ENCODE measurements at places on chromosomes 6 and 20. TPM values are rescaled to one million over a fixed set of nuclear protein-coding genes. Genes with fewer than 3 reads are reported as not detected.

- no peak for DNase-seq
Measured at GRCh38 chr20:39882806-39883205, 806.2 kb downstream of the MAFB start.

GRCh38 chr20:62318400-62319345, 15.9 kb downstream of the ADRM1 start:
- no peak for DNase-seq

The LY6G6D gene
- not detected for total RNA-seq

- no peak for DNase-seq
Measured at GRCh38 chr6:88426005-88426404, 259.9 kb upstream of the CNR1 start.

The PCK1 gene
- 0.32 TPM for total RNA-seq

The GGTLC1 gene
- total RNA-seq: not detected

DNA sequence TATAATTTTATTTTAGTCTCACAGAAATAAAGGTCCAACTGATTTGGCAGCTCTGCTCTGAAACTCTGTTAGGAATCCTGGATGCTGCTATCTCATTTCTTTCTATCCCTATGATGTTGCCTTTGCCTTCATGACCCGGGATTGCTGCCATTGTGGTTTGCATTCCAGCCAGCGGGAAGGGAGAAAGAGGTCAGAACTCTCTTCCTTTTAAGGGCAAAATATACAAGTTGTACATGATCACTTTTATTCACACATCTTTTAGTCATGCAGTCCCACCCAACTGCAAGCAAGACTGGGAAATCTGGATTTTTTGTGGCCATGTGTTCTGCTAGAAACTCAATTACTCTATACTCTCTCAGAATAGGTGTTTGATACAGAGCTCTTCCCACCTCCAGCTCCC, 263.1 kb upstream of the ZFP64 start:
- no peak for DNase-seq

GRCh38 chr6:2862712-2863181, 21.1 kb upstream of the SERPINB1 start:
- no peak for DNase-seq

- DNase-seq: no peak
Measured at GRCh38 chr20:44413575-44414345, 58.3 kb downstream of the HNF4A start.

The PDE7B gene
- total RNA-seq: 27.1 TPM

The PPIL6 gene
- total RNA-seq: 1.8 TPM

DNA sequence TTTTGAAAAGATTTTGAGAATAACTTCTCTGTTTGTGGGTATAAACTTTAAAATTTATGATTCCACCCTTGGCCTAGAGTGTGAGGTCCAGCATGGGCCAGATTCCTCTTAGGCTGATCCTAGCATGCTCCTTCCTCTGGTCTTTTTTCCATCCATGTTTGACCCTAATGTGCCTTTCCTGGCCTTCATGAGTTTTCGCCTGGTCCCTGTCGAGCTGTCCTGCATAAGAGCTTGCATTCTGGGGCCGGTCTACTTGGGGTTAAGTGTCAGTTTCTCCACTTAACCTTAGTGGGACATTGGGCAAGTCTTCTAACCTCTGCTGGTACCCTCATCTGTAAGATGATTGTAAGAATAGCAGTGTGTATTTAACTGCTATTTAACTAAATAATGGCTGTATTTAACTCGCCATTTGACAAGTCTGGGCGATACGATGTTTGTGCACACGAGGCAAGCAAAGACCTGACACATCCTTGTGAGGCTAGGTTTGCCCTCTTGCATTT, 40.7 kb upstream of the TAGAP start:
- no peak for DNase-seq

- no peak for DNase-seq
Measured at GRCh38 chr6:79869184-79869583, 78.2 kb downstream of the ELOVL4 start.

The SMLR1 gene
- total RNA-seq: not detected

The SLC22A7 gene
- total RNA-seq: not detected

The BPIFB2 gene
- not detected for total RNA-seq

The MYLK4 gene
- 0.27 TPM for total RNA-seq

DNA sequence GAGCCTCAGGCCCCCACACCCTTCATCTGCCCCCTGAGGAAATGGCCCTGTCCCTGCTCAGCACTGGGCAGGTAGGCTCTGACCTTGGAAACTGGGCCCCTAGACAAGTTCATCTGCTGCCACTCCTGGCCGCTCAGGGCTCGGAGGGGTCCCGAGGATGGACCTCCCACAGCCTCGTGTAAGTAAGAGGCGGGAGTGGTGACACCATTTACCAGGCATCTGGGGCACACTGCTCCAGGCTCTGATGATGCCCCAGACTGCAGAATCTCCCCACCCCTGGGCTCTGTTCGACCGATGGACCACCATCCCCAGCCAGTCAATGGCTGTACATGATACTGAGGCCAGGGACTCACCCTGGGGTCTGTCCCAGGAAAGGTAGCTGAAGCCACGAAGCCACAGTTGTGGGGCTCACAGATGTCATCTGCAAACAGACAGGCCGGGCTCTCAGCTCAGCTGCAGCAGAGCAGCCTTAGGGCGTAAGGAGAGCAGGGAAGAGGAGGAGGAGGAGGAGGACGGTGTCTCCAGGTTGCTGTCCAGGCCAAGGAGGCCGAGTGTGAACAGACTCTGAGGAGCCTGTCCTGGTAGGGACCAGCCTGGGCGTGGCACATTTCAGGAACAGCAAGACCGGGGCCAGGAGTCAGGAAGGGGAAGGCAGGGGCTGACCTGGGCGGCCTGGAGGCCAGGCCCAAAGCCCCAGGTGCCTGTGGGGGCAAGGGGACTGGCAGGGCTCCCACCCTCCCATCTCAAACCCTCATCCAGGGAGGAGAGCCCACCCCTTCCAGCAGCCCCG, 300.4 kb downstream of the TAF4 start:
- no peak for DNase-seq

GRCh38 chr20:38842026-38842425, 36.5 kb downstream of the PPP1R16B start:
- DNase-seq: no peak

The SMOC2 gene
- total RNA-seq: not detected

DNA sequence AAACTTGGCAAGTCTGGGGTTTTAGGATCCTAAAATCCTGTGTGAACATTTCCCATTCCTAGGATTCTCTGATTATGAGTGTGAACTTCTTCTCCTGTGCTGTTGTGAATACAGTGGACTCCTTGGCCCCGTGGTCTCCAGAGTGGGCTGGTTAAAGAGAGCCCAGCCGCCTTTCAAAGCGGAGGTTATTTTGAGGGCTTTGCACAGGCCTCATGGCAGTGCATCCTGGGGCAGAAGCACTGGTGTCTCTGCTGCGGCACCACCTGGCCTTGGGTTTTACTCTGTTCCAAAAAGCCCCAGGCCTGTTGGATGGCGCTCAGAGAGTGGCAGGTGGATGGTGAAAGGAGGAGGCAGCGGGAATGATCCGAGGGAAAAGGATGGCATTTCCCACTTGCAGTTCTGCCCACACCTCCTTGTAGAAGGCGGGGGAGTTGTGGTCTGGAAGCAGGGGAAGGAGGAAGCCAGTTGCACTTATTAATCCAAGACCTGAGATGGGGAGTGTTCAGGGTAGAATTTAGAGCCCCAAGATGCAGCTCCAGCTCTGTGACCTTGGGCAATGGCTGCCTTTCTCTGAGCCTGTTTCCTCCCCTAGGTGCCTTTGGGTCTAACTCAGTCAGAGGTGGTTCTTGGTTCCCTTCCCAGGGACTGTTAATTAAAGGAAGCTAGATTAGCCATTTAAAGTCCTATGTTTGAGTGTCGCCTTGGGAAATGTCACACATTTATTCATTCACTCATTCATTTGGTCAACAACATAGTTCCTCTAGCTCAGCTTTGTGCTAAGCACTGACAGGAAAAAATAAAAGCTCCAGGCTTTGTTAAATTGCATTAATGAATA, 22.4 kb downstream of the MMP24 start:
- DNase-seq: no peak

DNA sequence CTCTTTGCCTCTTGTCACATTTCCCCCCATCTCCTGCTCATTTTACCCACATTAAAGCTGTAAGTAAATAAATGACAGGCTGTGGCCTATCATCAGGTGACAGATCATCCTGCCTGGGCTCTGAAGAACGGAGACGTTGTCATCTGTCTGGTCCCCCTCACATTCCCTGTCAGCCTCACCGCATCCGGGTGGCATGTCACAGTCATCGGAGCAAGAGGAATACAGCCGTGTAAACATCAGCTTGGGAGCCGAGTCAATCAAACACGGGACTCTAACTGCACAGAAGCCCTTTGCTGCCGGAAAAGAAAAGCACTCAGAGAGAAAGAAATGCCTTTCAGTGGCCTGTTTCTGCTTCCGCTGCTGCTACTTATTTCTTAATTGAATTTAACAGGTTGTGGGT, 371.9 kb upstream of the ID4 start:
- peak; percentile 27 for DNase-seq

DNA sequence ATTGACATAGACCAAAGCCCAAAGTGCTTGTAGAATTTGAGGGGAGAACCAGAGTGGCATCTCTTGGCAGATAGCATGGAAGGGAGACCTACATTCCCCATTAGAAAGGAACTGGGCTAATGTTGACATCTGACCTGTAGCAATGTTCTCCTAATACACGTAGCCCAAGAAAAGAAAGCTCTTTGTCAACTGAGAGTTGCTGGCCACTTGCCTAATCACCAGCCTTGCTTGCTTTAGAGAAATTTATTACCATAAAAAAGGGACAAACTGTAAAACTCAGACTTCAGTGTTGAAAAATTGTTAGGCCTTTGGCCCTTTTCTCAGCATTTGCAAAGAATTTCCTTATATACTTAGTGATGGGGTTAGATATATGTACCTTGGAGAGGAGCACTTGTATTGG, 777.5 kb downstream of the MAFB start:
- no peak for DNase-seq

- peak; percentile 26 for DNase-seq
Measured at GRCh38 chr6:82251942-82252341, 4.4 kb upstream of the IBTK start.

- no peak for DNase-seq
Measured at GRCh38 chr20:11521476-11522365, 396.0 kb upstream of the BTBD3 start.

The FGD2 gene
- total RNA-seq: not detected

GRCh38 chr6:43943099-43943766, 173.2 kb downstream of the VEGFA start:
- DNase-seq: no peak

The SDC4 gene
- total RNA-seq: 12.7 TPM

DNA sequence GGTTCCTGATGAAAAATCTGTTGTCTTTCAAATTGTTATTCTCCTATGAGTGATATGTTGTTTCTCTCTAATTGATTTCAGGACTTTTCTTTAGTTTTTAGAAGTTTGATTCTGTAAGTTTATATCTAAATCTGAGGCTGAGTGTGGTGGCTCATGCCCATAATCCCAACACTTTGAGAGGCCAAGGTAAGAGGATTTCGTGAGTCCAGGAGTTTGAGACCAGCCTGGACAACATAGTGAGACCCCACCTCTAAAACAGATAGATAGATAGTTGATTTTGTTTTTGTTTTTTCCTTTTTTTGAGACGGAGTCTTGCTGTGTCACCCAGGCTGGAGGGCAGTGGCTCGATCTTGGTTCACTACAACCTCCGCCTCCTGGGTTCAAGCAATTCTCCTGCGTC, 64.6 kb downstream of the PTPRA start:
- no peak for DNase-seq

- DNase-seq: no peak
Measured at GRCh38 chr6:104885518-104886043, 25.9 kb upstream of the HACE1 start.

DNA sequence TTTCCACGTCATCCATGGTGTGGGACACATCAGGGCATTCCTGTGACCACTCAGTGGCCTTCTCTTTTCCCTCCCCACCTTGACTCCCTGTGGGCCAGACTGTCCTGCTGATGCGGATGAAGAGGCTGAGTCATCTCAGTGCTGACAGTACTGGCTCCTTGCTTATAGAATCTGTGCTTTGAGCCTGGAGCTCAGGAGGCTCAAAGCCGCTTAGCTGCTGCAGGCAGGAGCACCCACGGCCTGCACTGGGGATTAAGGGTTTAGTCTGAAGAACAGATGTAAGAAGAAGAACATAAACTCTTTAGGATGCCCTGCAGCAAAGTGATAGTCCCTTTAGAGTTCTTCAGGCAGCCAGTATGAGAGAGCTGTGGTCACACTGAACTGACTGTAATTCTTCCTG, 642.0 kb upstream of the CHD6 start:
- DNase-seq: no peak

- no peak for DNase-seq
Measured at GRCh38 chr20:62708591-62709536, at the start of gene NTSR1. TSS of gene NTSR1 (plus strand) at chr20:62708836. CDS start at chr20:62709208, 372 bp downstream.

- no peak for DNase-seq
Measured at GRCh38 chr6:34817446-34817845, 25.6 kb downstream of the BLTP3A start.

GRCh38 chr6:146861029-146861563, 262.3 kb downstream of the ADGB start:
- no peak for DNase-seq

- no peak for DNase-seq
Measured at GRCh38 chr6:39776581-39776980, 15.6 kb upstream of the DAAM2 start.

The FNDC1 gene
- not detected for total RNA-seq

- DNase-seq: no peak
Measured at GRCh38 chr6:12772416-12772815, 55.8 kb downstream of the PHACTR1 start.

DNA sequence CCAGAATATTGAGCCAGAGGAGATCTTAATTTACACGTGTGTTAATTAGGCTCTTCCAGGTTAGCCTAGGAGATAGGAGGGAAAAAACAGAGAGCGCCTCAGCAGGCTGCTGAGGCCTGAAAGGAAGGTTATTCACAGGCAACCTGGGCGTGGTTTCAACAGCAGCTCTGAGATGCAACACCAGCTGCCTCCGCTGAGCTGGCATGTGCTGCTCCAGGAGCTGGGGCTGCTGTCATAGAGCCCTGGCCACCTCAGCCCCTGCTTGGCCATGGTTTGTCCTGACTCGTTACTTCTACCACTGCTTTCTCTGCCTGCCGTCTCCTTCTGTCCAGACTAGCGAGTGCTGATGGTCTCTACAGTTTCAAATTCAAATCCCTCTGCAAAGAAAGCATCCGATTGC, 32.4 kb upstream of the RPP40 start:
- peak; percentile 67 for DNase-seq

DNA sequence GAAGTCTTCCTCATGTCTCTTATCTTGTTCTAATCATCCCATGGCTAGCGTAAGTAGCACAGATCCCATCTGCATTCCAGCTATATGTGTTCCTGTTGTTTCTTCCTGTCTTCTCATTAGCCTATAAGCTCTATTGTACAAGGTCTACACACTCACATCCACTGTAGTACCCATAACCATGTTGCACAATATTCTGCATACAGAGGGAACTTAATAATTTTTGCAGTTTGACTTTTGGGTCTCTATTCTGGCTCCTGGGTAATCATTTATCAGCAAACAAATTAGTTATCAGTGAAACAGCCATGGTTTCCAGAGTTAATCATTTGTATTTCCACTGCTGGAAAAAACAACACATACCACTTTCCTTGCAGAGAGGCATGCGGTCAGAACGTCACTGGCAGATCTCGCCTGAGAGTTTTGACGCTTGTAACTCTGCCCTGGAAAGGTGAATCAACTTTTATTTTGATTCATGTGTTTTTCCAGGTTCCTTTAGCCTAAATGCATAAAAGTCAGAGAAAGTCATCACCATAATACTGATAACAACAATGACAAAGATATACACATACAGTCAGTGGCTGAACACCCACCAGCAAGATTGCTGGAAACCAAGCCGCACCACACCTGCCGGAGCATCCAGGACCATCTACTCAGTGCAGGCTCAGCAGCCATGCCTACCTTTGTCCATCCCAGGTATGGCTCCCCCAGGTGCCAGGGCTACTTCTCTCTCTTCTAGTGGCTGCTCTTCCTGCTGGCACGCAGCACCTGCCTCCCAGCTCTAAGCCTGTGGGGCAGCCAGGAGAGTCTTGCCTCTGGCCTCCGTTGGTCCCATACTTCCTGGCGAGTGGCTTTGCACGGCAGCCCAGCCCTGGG, 158.2 kb downstream of the QRSL1 start:
- DNase-seq: no peak
